Hepatocyte (in vitro differentiated cells): ENCODE measurements at places on chromosomes 3 and 15. TPM values are rescaled to one million over a fixed set of nuclear protein-coding genes. Genes with fewer than 3 reads are reported as not detected.

The TNNC1 gene
- 15.0 and 16.1 TPM in 2 replicates for total RNA-seq

The CPN2 gene
- 3.3 and 3.5 TPM in 2 replicates for total RNA-seq

The GASK1A gene
- 2.1 and 2.4 TPM in 2 replicates for total RNA-seq

The SKOR1 gene
- 0.12 and 0.23 TPM in 2 replicates for total RNA-seq

The MORC1 gene
- 5.6 and 6.7 TPM in 2 replicates for total RNA-seq

The HIGD2B gene
- total RNA-seq = not detected in 2 replicates

The MIX23 gene
- 42.0 and 57.1 TPM in 2 replicates for total RNA-seq

The MEX3B gene
- total RNA-seq = 6.9 and 10.0 TPM in 2 replicates

DNA sequence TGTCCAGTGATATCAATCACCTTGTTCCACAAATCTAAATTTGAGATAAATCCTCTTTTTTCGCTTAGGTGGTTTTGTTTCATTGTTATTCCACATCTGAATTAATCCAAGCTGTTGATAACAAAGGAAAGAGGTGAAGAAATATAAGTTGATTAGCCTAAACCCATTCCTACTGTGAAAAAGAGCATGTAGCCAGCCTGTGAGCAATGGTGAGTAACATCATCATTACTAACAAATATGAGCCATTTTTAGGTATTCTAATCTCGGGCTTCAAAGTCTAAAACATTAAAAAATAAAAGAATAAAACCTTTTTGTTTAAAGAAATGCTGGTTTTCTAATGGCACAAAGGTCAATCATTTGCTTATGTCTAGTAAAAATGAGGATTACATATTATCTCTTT is 52.1 kb upstream of the P3H2 start:
- DNase-seq = no peak

DNA sequence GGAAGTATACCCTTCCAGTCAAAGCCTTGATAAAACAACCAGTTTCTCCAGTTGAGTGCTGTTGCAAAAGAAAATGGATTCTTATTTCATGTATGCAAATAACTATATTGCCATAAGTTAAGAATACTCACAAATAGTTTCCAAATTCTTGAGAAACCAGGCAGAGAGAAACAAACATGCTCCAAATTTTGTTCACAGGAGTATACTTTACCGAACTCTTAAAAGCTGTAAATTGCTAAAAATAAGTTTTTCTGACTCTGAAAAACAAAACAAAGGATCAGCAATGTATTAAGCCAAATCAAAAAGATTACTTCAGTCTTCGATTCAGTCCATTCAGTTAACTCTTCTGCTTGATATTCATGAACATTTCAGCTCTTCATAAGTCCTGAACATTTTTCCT is 646.5 kb downstream of the MCTP2 start:
- DNase-seq = no peak

GRCh38 chr3:15325228-15325627 is 7.2 kb downstream of the SH3BP5 start:
- peak; percentile 75 for DNase-seq

DNA sequence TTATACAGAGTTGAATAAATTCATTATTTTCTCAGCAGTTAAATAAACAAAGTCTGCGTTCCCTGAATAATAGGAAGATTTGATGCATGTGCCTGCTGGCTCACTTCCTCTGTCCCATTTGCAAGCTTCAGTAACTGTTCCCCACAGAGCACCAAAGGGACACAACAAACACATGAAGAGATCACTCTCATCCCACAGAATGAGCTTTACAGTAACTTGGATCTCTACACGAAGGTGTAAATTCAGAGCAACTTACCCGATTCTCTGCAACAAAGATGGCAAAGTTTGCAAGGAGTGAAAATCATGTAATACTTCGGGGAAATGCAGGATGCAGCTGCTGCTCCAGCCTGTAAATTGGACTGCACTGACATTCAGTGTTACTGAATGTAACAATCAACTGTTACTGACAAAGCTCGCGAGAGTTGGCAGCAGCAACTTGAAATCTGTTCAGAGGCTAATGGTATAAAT is at the start of gene BCHE:
TSS of gene BCHE (minus strand) at position 366 of the 468 bp plus-strand sequence. CDS start 6,390 bp downstream, outside the sequence.
- DNase-seq = peak; percentile 35

- no peak for DNase-seq
These were observed 899.1 kb downstream of the SI start for GRCh38 chr3:164179110-164179774.

GRCh38 chr3:167115331-167115934 is 264.7 kb downstream of the ZBBX start:
- DNase-seq = no peak

GRCh38 chr3:120850381-120851295 is 57.4 kb upstream of the STXBP5L start:
- DNase-seq = no peak

GRCh38 chr3:11696054-11696453 is 52.3 kb upstream of the VGLL4 start:
- DNase-seq = no peak

DNA sequence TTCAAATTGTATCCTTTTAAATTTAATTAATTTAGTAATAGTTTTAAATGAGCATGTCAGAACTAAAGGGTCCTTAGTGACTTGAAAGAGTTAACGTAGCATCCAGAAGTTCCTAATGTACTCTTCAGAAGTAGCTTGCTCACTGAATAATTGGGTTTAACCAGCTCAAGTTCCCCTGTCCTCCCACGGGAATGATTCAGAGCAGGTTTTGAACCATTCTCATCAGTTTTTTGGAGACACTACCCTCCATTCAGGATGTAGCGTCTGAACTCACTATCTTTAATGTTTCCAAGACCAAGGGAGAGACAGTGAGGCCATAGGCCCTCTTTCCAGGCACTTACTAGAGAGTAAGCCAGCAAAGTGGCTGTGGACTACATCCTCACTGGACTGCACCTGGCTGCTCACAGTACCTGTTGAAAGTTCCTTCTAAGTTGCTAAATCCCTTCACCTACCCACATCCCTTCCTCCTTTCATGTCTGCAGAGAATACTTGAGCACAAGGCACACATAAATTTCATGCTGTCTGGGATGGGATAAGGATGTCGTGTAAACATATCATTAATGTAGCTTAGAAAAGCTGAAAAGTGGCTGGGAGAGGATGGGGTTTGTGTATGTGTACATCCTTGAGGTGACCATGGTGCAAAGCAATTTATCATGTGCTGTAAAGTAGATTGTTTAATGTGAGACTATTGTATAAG is 146.3 kb downstream of the PLCL2 start:
- DNase-seq = no peak

DNA sequence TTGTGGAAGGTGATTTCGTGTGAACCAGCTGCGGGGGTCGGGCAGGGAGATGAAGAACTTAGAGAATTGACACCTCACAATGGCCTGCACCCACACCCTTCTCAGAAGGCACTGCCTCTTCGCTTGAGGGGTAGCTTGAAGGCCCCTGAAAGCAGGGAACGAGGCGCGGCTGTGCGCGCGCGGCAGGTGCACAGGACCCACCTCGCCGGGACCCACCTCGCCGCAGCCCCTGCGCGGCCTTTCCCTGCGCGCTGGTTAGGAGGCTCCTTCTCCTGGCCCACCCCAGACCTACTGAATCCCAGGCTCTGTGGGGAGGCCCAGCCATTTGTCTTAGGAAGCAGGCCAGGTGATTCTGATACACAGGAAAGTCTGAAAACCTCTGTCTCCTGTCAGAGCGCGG is 46.2 kb upstream of the ATP10A start:
- no peak for DNase-seq

GRCh38 chr3:194475978-194476377 is 10.8 kb downstream of the ATP13A3 start:
- DNase-seq = no peak

DNA sequence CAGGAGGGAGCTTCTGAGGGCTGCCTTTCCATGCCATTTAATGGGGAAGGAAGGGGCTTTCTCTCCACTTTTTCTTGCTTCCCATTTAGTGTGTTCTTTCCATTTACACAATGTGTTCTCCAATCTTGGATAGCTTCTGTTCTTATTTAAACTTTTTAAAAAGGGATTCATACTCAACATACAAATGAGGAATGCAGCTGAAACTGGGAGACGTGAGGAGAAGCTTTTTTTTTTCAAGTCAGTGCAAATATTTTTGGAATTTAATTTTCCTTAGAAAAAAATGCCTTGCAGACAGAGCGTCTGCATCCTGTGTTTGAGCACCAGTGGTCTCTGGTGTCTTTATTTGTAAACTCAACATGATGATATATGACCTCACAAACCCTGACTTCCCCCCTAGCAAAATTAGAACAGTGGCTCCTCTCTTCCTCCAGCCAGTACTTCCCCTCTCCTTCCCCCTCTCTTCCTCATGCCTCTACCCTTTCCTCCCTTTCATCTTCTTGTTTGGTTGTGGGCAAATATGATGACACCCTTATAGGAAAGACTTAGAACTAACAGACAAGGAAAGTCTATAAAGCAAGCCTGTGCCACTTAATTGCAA is 48.1 kb upstream of the PCSK6 start:
- no peak for DNase-seq

- DNase-seq = peak; percentile 49
These were observed 4.4 kb downstream of the NAALADL2 start for GRCh38 chr3:174863488-174863887.

GRCh38 chr3:193771653-193772421 is 178.8 kb downstream of the OPA1 start:
- no peak for DNase-seq

DNA sequence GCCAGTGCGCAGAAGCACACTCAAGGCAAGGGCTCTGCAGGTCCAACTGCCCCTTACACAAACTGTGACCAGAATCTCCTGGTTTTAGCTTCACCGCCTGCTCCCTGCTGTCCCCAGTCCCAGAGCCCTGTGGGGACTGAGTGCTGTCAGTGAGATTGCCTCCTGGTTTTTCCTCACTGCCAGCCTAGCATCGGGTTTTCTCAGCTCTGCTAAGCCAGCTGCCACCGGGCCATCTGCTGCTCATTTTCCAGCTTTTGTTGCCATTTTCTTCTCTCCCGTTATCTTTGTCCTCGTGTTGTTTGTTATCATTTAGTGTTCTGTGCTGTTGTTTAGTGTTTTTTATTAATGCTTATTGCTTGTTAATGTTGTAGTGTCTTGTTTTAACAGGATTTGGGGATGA is 79.5 kb upstream of the BLM start:
- DNase-seq = no peak

GRCh38 chr3:69590111-69590510 is 149.2 kb upstream of the MITF start:
- DNase-seq = no peak

- peak; percentile 37 for DNase-seq
These were observed 835 bp upstream of the TTLL3 start for GRCh38 chr3:9809239-9809614.

DNA sequence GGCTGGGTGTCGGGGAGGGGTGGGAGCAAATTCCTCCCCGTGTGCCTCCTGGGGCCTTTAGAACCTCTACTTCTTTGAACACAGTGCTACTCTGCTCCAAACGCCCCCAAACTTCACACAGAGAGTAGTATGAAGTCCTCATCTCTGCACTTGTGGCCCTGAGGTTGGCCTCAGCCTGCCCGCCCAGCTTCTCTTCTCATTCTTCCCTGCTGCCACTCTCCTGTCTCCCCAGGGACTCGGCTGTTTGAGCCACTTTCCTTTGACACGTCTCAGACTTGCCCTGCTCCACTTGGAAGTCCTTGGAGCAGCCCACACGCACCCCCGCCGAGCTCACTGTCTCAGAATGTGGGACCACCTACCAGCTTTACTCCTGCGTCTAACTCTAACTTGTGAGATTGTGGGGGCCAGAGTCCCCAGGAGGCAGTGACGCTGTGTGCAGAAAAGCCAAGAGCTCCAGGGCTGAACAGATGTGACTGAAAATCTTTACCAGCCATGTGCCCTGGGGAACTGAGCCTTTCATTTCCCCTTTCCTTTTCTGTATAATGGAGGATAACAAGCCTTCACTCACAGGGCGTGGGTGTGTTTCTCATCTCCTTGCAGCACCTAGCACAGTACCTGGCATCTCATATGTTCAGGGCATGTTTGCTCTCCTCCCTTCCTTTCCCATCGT is 233.6 kb upstream of the CTDSPL start:
- DNase-seq = no peak

DNA sequence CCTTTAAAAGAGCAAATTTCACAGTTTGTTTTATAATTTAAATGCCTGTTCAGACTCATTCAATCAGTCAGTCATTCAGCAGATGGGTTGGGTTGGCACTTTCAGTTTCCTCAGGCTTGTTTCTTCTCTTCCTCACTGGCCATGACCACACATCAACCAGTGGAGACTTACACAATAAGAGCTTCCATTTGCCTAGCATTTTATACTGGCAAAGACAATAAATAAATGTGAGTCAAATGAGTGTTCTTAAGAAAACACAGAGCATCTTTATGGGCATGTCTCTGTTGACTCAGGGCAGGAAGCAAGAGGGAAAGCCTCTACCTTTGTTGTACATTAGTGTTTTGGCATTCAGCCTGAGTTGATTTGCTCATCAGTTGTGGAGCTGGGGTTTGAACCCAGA is 122.6 kb downstream of the EPHB1 start:
- DNase-seq = no peak

GRCh38 chr3:198032039-198032936 is 72.3 kb downstream of the LMLN start:
- no peak for DNase-seq

- DNase-seq = no peak
These were observed 134.3 kb downstream of the NSMCE3 start for GRCh38 chr15:29135309-29135657.

- no peak for DNase-seq
These were observed 122.2 kb upstream of the SLC24A5 start for GRCh38 chr15:47998619-47999019.

DNA sequence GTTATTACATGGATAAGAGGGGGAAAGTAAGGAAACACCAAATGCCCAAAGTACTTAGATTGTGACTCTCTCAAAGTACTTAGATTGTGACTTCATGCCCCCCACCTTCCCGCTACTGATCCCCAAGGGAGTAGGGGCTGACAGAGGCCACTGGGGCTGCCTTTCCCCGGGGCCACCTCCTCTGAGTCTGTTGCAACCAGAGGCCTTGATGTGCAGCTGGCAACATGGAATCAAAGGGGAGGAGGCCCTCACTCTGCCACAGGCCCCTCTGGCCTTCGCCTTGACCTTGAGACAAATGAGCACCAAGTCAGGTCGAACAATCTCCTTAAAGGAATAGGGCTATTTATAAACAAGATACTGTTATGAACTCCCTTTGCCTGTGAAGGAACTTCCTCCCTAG is 62.5 kb downstream of the LRTM1 start:
- no peak for DNase-seq

- no peak for DNase-seq
These were observed 474.5 kb downstream of the CADM2 start for GRCh38 chr3:85433319-85433718.

GRCh38 chr3:53773611-53774368 is 72.4 kb downstream of the CHDH start:
- DNase-seq = peak; percentile 65

GRCh38 chr15:88649753-88650551 is 11.1 kb downstream of the ISG20 start:
- no peak for DNase-seq

GRCh38 chr3:143151004-143151731 is 31.6 kb downstream of the CHST2 start:
- DNase-seq = no peak

GRCh38 chr3:8854656-8855055 is 85.2 kb upstream of the OXTR start:
- DNase-seq = no peak
